Osteoblast (primary cell): ENCODE measurements at places on chromosomes 6 and 20. TPM values are rescaled to one million over a fixed set of nuclear protein-coding genes. Genes with fewer than 3 reads are reported as not detected.

GRCh38 chr20:40160097-40160550, 528.9 kb downstream of the MAFB start:
- H3K27me3 ChIP-seq = no peaks in the 10 kb centered on the region
- no peaks in the 10 kb centered on the region for H3K36me3 ChIP-seq
- no peaks in the 10 kb centered on the region for H3K4me1 ChIP-seq
- H3K4me3 ChIP-seq = no peak overlapping the region
- peak; percentile 26 for DNase-seq
- H3K27ac ChIP-seq = no peak overlapping the region

DNA sequence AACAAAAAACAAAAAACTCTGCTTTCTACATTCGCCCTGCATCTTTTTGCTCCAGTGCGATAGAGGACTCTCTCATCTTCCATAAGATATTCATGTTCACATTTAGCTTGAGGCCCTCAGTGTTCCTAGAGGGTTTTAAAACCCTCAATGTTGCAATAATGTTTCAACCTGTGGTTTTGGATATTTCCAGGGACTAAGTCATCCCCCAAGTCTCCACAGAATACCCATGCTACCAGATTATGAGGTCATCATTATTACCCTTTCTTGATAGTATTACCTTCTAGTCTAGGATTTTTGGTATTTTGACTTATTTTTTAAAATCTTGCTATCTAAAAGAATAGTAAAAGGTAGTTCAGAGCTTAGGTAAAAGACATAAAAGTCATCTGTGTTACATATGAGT, 480.5 kb upstream of the ID4 start:
- H3K4me3 ChIP-seq = no peak overlapping the region
- no peaks in the 10 kb centered on the region for H3K27me3 ChIP-seq
- H3K27ac ChIP-seq = no peak overlapping the region
- H3K36me3 ChIP-seq = no peaks in the 10 kb centered on the region
- H3K4me1 ChIP-seq = no peaks in the 10 kb centered on the region
- DNase-seq = no peak

DNA sequence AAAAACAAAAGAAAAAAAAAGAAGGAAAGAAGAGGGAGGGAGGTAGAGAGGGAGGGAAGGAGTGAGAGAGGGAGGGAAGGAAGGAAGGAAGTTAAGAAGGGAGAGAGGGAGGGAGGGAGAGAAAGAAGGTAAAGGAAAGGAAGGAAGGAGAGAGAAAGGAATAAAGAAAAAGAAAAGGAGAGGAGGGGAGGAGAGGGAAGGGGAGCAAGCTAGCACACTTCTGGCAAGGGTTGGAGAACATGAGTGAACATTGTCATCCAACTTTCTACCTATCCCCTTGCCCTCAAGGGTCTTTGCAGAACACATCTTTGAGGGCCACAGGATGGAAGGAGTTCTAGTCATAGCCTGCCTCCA, 34.1 kb upstream of the IL17A start:
- H3K36me3 ChIP-seq = no peaks in the 10 kb centered on the region
- no peaks in the 10 kb centered on the region for H3K27me3 ChIP-seq
- no peak overlapping the region for H3K4me3 ChIP-seq
- DNase-seq = no peak
- H3K4me1 ChIP-seq = no peaks in the 10 kb centered on the region

- H3K27ac ChIP-seq = peak overlapping the region; percentile 31
- H3K4me1 ChIP-seq = peaks cover 4% of the 10 kb centered on the region
- no peak for DNase-seq
- no peak overlapping the region for H3K4me3 ChIP-seq
- no peaks in the 10 kb centered on the region for H3K36me3 ChIP-seq
Observed at GRCh38 chr6:162099685-162100084, 627.9 kb downstream of the PRKN start.

- H3K27ac ChIP-seq = no peak overlapping the region
- H3K4me1 ChIP-seq = no peaks in the 10 kb centered on the region
- DNase-seq = no peak
- no peak overlapping the region for H3K4me3 ChIP-seq
- H3K27me3 ChIP-seq = no peaks in the 10 kb centered on the region
- H3K36me3 ChIP-seq = no peaks in the 10 kb centered on the region
Observed at GRCh38 chr6:109834595-109835437, 143.3 kb upstream of the GPR6 start.

GRCh38 chr6:138455746-138456400, 43.4 kb downstream of the NHSL1 start:
- no peak for DNase-seq
- H3K36me3 ChIP-seq = no peaks in the 10 kb centered on the region
- no peak overlapping the region for H3K4me3 ChIP-seq
- H3K4me1 ChIP-seq = peaks cover 15% of the 10 kb centered on the region
- no peaks in the 10 kb centered on the region for H3K27me3 ChIP-seq
- no peak overlapping the region for H3K27ac ChIP-seq

- peaks cover 11% of the 10 kb centered on the region for H3K36me3 ChIP-seq
- H3K27ac ChIP-seq = no peak overlapping the region
- H3K4me3 ChIP-seq = no peak overlapping the region
- no peaks in the 10 kb centered on the region for H3K27me3 ChIP-seq
- DNase-seq = no peak
Observed at GRCh38 chr6:31557443-31558317, 10.3 kb downstream of the NFKBIL1 start.

DNA sequence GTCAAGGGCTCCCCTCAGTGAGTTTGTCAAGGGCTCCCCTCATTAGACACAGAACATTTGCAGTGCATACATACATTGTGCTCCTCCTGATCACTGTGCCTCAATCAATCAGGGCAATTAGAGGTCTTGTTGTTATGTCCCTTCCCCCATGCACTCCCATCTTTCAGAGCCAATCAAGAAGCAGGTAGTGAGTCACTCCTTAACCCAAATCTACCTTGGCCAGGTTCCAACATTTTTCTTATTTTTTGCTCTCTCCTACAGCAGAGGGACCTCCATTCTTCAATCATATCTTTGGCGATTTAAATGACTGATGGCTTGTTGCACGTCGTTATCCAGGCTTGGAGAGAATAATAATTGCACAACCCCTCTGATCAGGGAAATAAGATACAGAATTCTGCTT, 409.9 kb upstream of the SPTLC3 start:
- no peaks in the 10 kb centered on the region for H3K4me1 ChIP-seq
- no peak overlapping the region for H3K27ac ChIP-seq
- H3K4me3 ChIP-seq = no peak overlapping the region
- DNase-seq = no peak
- H3K27me3 ChIP-seq = no peaks in the 10 kb centered on the region

DNA sequence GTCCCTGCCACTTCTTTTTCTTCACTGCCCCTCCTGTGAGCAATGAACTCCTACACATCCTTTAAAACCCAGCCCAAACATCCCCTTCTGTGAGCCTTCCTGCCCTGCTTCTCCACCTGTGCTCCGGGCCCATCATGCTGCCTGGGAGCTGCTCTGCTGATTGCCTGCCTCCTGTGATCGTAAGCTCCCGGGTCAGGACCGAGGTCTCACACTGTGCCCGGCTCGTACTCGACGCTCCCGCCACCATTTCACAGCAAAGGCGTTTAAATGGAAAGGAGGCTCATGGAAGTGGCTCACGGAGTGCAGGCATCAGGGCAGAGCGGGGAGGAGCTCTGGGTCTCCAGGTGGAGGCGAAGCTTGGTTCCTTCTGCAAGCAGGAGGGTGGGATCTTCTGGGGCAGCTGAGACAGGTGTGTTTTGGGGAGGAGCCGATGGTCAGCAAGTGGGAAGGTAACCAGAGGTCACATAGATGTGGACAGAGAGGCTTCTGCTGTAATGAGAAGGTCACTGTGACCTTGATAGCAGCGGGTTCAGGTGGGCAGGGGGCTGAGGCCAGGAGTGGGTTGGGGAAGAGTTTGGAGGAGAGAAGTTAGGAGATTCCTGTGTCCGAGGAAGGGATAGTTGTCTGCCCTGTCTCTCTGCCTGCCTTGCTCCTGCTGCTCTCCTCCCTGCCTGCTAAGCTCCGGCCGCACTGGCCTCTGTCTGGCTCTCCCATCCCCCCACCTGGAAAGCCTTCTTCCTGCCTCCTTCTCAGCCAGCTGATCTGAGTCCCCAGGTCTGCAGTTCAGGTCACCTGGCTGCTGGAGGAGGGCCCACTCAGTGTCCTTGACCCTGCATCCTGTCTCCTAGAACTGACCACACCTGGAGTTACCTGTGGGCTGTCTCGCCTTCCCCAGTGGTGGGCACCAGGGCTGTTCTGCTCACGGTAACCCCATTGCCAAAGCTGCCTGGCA, 52.7 kb upstream of the FRMD1 start:
- H3K36me3 ChIP-seq = no peaks in the 10 kb centered on the region
- H3K27ac ChIP-seq = no peak overlapping the region
- H3K4me1 ChIP-seq = peaks cover 3% of the 10 kb centered on the region

The BPIFB4 gene
- not detected in 2 replicates for total RNA-seq

The HCRTR2 gene
- under 0.01 TPM in 1 of 2 replicates, not detected in the other for total RNA-seq

The SLC29A1 gene
- 8.0 and 10.0 TPM in 2 replicates for total RNA-seq
